ENCODE measurements at places on chromosomes 6 and 20.

DNA sequence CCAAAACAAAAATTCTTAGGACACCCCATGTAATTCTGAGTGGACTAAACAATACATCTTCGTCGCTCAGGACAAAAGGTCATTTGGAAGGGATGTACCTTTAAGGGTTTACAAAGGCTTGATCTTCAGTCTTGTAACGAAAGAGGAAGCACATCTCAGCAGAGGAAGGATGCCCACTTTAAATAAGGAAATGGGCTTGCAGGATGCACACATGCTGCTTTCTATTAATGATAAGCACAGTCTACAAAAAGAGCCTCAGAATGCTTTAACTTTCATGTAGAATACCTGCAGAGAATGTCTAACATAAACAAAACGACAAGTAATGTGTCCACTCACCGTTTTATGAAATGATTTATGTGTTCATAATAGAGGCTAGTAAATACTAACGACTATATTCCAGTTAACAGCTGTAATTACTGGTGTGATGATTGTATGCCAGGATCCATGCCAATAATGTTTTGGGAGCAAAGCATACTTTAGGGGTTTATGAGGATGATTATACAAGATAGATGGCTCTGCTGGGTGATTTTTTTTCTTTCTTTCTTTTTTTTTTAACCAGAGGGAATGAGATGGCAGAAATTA lies 216.9 kb downstream of the GMDS start:
- no peak for DNase-seq

DNA sequence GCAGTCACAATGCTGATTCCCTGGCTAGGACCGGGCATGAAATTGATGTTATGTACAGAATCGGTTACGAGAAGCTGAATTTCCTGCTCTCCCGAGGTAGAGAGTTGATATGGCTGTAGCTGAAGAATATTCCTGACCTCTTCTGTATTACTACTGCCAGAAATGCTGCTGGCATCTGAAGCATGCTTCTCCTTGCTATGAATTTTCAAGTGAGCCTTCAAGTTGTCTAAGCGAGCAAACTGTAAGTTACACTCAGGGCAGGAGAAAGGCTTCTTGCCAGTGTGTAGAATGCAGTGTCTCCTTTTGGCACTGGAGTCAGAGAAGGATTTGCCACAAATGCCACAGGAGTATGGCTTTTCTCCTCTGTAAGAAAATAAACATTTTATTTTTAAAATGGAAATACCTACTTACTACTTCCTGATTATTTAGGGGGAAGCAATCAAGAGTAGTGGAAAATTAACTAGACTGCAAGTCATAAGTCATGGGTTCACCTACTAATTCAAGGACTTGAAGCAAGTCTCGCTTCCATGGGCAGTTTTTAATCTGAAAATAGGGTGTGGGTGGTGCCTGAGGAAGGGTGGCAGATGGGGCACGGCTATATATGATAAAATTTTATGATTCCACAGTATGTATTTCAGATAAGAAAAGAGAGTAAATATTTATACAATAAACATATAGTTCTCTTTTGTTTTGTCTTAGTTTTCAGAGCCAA lies 10.8 kb upstream of the MICAL1 start:
- no peak for DNase-seq

- no peak for DNase-seq
These were observed 110.3 kb downstream of the RWDD2A start for GRCh38 chr6:83303426-83303825.

GRCh38 chr6:34142061-34142998 lies 3.6 kb downstream of the GRM4 start:
- DNase-seq: no peak

DNA sequence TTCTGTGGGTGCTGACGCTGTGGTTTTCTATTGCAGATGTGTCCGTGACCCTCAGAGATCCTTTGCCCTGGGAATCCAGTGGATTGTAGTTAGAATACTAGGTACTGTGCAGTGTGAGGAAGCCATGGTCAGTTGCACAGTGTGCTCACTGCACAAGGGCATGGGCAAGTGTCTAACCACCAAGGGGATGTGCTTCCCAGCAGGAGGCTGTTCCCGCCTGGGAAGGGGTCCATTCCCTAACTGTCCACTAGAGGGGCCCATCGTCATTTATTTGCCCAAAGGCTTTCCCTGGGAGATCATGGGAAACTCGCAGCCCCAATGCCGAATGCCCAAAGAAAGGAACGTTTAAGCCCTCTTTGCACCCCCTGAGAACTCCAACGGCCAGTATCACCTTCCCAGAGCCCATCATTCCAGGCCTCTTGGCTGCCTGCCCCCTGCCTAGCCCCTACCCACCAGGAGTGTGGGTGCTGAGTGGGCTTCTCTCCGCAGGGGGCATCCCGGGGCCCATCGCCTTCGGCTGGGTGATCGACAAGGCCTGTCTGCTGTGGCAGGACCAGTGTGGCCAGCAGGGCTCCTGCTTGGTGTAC lies 26.2 kb downstream of the SLCO4A1 start:
- DNase-seq: peak; percentile 97

DNA sequence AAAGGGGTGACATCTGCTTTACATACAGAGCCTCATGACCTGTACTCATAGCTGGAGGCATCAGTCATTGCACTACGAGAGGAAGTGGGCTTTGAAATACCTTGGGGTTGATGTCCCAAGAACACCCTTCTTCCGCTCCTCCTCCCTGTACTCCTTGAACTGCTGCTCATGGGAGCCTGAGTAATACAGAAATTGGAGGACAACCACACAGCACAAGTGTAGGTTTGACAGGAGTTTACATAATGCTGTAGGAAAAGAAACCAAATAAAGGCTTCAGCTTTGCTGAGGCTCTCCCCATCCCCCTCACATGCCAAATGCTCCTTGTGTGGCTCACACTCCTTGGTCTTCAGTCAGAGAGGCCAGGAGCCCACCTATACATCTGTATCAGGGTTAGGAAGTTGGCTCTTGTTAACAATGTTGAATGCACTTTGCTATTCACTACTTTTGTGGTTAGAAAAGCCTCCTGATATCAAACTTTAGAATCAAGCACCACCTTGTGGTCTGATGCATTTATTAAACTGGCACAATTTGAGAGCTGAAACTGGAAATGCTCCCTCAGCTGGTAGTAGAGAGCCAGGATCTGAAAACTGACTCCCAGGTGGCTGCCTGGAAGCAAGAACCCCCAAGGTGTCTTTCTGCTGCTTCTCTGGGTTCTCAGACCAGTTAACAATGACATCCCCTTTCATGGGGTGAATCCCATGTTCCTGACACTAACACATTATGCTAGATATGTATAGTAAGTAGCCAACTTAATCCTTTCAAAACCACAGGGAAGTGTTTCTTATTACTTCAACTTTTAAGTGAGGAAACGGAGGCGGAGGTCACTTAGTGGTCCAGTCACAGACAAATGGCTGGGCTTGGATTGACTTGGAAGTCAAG lies 56.2 kb upstream of the EDN1 start:
- peak; percentile 43 for DNase-seq

DNA sequence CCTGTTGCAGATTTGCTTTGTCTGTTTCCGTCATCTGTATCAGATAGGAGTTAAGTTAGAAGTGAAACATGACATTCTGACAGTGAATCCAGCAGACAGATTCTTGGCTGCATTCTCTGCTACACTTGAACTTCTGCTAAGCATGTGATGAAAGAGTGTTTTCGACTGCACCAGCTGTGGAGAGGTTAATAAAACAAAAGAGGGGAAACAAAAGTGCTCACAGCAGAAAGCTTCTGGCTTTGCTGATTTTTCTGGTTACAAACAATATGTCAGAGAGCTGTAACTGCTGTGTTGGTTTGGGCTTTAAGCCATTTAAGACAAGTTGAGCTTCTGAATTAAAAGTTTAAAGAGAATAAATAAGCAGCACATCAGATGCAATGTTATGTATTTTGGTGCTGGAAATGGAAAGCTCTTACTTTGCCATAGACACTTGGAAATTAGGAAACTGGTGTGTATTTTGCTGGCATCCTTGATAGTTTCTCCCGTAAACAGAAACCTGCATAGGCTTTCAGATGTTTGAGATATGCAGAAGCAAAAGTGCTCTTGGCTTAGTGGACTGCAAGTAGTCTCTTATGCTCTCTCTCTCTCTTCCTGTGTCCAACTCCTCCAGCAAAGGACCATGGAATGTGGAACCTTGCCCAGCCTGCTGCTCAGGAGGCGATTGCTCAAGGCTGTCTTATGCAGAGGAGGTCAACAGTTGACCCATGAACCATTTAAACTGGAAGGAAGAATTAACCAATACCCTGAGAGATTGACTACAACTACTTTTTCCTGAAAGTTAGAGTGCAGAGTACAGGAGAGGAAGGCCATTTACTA lies 104.9 kb downstream of the RPS12 start:
- DNase-seq: no peak

DNA sequence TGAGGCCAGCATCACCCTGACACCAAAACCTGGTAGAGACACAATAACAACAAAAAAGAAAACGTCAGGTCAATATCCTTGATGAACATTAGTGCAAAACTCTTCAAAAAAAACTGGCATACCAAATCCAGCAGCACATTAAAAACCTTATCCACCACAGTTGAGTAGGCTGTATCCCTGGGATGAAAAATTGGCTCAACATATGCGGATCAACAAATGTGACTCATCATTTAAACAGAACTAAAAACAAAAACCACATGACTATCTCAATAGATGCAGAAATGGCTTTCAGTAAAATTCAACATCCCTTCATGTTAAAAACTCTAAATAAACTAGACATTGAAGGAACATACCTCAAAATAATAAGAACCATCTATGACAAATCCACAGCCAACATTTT lies 59.6 kb upstream of the PHIP start:
- DNase-seq: no peak

GRCh38 chr6:14431385-14432330 lies 314.1 kb downstream of the CD83 start:
- no peak for DNase-seq

GRCh38 chr20:40945189-40945588 lies 83.4 kb upstream of the TOP1 start:
- no peak for DNase-seq

DNA sequence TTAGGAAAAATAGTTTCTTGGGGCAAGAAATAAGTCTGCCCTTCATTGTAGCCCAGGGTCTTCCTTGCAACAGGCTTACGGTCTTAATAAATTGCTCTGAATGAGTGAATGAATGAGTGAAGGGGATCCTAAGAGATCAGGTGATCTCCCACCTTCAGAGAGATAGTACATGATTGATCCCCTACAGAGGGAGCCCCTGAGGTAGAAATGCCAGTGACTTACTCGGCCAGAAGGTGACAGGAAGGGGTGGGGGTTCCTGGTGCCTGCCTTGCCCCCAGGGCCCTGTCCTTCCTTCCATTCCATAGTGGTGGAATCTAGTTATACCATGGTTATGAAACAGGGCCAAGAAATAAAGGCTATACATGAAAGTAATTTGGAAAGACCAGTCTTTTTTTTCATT lies 215.3 kb upstream of the SSTR4 start:
- DNase-seq: no peak

DNA sequence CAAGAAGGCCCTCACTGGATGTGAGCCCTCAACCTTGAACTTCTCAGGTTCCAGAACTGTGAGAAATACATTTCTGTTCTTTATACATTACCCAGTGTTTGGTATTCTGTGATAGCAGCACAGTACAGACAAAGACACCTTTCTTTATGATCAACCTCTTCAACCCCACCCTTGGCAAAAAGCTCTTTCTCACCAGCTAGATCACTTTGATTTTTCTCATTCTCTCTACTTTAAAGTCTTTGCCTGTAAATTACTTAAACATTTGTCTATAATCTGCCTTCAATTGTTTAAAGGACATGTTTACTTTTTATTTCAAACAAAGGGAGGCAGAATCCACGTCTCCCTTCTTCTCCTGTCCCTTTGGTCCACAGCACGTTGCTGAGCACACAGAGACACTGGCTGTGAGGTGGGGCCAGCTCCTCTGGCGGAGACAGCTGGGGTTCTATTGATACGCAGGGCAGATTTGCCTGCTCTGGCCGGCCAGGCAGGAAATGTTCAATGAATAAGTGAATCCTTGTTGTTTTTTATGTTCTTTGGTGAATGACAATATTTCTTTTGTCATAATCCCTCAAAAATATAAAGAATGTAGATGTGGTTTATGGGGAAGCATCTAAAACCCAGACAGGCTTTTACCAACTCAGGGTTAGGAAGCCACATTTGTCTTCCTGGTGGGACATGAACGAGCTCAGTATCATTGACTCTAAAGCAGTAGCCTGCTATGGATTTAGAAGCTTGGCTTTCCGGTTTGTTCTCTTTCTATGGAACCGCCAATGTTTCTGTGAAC lies 52.9 kb downstream of the NEDD9 start:
- DNase-seq: no peak

GRCh38 chr6:7697820-7698623 lies 27.9 kb upstream of the BMP6 start:
- peak; percentile 55 for DNase-seq

- DNase-seq: no peak
These were observed 141.2 kb downstream of the CDC5L start for GRCh38 chr6:44528716-44529115.

DNA sequence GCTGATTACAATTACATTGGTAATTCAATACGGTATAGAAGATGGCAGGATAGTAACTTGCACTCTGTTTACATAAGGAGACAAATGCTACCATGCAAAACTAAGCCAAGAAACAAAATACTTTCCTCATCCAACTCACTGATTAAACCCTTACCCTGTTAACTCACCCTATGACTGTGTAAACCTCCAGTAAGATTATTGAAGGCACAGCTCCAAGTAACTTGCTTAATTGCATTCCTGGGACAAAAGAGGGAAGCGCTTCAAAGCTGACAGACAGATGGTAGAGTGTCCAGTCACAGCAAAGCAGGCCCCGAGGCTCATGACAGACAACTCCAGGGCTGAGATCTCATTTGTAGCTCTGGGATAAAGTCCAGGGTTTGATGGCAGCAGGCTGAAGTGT lies 6.9 kb upstream of the KIF16B start:
- DNase-seq: no peak

DNA sequence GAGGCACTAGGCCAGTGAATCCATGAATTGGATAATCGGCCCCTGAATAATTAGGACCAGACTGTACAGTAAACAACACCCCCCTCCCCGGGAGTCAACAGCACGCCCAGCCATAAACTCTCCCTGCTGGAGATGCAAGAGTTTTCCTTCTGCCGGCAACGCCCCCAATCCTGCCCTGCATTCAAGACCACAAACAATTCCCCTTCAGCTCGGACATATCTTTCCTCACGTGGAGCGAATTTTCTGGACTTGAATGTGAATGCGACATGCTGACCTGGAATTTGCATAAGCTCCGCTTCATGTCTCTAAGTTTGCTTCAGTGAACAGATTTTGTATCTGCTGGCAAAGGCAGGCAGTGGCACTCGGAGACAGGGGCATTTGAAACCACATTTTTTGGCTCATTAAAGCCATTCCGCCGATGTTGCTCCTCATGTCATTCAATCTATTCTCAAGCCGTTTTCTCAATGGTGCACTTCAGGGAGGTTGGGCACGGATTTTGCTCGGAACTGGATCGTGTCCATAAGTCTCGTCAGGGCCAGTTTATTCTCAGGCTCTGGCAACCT lies 38.0 kb upstream of the GMPR start:
- DNase-seq: no peak

DNA sequence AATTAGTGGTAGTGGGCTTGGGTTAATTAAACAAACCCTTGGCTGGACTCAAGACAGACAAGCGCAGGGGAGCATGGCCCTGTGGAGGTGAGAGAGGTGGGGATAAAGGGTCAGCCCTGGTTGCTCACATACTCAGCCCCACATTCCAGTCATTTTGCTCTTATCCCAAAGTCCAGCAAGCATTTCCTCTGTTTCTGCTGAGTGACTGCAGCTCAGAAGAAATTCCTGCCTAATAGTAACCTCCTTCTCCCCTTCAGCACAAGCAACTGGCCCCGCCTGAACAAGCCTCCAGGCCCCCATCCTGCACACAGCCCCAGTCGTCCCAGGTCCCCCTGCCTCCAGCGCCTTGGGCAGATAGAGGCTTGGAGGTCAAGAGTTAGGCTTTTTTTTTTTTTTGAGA lies 3.6 kb upstream of the TFEB start:
- no peak for DNase-seq

GRCh38 chr20:17530716-17531664 lies at the start of gene BFSP1:
Gene BFSP1, minus strand, starts transcription at chr20:17531379. Its CDS starts 50 bp downstream, at chr20:17531329.
- peak; percentile 53 for DNase-seq
